ENCODE measurements at places on chromosomes 2 and 18.

- no peak for DNase-seq
Observed at GRCh38 chr2:107168141-107168540, 282.2 kb upstream of the ST6GAL2 start.

GRCh38 chr2:1685957-1686783 is 58.1 kb downstream of the PXDN start:
- DNase-seq: no peak

GRCh38 chr18:79479761-79480161 is 84.0 kb downstream of the NFATC1 start:
- DNase-seq: no peak

- no peak for DNase-seq
Observed at GRCh38 chr2:119697290-119698020, 18.5 kb downstream of the TMEM177 start.

DNA sequence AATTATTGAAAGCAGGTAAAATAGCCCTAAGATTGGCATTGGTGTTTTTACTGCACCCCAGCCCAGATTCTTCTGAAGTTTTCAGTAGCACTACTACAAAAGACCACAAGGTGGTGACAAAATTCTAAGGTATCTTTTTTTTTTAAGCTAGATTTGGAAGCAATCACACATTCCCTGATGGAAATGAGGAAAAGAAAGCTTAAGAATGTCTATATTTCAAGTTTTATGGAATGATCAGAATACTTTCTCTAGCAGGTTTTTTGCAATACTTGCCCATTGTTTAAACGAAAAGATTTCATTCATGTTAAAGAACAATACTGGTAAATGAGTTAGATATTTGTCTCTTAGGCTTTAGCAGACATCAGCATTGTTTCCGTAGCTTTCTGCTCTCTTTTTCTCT is 32.1 kb upstream of the ZNF638 start:
- DNase-seq: no peak

DNA sequence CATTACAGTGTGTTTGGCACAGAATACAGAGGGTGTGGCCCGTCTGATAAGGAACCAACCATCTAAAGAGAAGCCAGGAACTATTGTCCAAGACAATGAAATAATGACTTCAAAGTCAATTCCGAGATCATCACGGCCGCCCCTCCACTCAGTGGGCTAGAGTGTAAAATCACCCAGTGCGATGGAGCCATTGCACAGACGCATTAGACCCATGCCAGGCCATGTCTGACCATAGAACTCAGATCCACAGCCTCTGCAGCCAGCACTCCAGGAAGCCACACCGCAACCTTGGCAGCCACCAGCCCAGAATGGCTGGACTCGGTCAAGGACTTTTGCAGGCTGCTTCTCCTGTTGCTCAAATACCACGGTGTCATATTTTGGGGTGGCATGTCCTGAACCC is 835.7 kb downstream of the DCDC2C start:
- DNase-seq: no peak

GRCh38 chr2:219308142-219309101 is 779 bp downstream of the PTPRN start:
- DNase-seq: no peak

DNA sequence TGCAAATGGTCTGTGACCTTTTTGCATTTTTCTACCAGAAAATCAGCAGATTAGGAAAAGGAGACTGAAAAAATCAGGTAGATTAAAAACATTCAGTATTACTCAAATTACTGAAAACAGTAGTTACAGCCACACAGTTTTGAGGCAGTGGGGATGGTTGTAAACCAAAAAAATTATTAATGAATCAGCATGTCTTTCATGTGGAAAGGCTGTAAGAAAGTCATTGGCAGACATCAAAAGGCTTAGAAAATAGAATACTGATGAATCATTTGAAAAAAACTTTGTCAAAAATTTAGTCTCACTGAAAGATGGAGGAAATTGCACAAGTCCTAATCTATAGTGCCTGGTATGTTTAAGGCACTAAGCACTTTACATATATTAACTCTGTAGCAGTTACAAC is 133.9 kb upstream of the GCFC2 start:
- no peak for DNase-seq

DNA sequence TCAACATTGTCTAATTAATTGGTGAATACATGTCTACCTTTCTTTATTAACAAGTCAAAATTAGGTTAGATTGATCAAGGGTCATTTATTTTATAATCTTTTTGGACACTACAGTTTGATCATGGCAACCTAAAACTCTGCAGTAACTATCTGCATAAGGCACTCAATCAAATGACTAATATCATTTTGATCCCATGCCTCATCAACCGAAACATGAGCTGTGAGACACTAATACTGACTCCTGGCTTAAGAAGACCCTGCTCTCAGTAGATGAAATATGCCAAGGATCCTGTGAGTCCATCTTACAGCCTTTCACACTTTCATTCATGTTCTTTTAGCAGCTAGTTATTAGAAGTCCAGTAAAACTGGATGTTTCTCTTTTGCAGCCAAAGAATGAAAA is 169.4 kb upstream of the CAVIN2 start:
- no peak for DNase-seq

DNA sequence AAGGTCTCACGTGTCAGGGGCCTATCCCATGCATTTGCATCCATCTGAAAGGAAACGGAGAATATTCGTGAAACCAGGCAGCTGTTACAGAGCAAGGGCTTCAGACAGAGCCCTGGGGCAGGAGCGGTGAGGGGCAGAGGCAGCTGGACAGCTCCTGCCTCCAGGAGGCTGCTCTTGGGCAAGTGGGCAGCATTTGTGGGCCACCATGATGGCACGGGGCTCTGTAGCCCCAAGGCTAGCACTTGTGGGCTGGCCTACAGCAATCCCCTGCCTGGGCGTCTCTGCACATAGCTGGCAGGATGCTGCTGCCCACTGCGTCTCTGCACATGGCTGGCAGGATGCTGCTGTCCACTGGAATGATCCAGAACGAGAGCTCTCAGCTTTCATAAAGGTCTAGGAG is 52.8 kb upstream of the PTMA start:
- no peak for DNase-seq

- no peak for DNase-seq
Observed at GRCh38 chr2:239723486-239724193, 301.5 kb downstream of the NDUFA10 start.

GRCh38 chr2:80128080-80128479 is 176.5 kb downstream of the LRRTM1 start:
- DNase-seq: no peak

DNA sequence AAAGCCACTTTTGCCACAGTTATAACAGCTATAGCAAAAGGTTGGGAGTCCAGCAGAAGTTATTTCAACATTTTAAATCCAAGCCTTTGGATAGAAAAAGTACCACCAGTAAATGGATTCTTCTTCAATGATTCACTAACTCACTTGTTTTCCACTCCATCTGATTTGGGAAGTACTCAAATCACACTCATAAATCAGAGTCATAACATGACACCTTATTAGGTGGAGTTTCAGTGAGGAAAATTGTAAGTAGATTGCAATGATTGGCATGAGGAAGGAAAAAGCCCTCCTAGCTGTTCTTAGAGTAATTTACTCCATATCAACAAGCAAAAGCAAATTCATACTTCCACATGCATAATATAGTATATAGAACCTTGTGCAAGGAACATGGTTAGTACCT is 132.9 kb downstream of the NR4A2 start:
- DNase-seq: no peak

GRCh38 chr2:188898261-188898660 is 75.9 kb upstream of the COL3A1 start:
- DNase-seq: no peak

GRCh38 chr2:100161945-100162620 is 19.7 kb upstream of the AFF3 start:
- DNase-seq: no peak

DNA sequence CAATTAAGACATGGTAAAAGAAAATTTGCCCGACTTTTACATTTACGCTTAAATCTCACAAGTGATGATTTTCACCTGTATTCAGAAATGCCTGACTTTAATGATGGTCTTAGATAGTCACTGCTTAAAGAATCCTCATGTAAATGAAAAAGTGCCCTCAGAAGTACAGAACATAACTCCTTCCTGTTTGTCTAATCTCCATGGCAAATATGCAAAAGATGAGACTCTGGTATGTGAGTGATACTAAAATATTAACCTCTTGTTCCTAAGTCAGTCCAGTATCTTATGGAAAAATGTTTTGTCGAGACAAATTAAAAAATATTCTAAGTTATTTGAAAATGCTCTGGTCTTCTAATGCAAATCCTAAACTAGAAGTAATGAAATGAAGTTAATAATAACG is 29.2 kb downstream of the KCTD1 start:
- no peak for DNase-seq

- no peak for DNase-seq
Observed at GRCh38 chr18:75656035-75656434, 228.5 kb upstream of the SMIM21 start.

DNA sequence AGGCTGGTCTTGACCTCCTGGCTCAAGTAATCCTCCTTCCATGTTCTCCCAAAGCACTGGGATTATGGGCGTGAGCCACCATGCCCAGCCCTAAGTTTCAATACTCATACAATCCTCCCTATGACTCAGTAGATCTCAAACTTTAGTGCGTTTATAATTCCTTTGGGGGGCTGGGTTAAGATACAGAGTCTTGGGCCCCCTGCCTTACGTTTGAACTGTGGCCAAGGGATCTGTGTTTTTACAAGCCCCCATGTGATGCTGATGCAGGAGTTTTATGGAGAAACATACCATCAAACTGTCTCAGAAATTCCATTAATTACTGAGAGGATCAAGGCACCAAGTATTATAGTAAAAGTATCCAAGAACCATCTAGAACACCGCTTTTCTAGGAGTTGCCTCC is 38.2 kb upstream of the FAM136A start:
- no peak for DNase-seq

GRCh38 chr18:48660346-48661228 is 121.8 kb downstream of the CTIF start:
- DNase-seq: no peak

DNA sequence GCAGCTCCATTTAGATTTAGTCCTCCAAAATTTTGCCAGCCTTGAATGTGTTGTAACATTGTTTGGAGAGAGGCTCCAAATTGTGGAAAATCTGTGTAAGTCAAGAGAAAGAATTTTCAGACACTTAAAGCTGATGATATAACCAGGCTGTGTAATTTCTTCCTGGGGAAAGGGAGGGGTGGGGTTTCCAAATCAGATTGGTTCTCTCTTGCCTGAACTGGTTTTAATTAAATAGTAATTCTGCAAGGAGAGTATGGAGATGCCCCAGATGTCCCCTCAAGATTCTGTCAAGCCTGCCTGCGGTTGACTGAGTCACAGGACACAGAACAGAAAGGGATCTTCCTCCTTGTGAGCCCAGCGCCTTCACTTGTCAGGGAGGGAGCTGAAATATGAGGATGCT is 54.5 kb downstream of the C18orf63 start:
- no peak for DNase-seq

DNA sequence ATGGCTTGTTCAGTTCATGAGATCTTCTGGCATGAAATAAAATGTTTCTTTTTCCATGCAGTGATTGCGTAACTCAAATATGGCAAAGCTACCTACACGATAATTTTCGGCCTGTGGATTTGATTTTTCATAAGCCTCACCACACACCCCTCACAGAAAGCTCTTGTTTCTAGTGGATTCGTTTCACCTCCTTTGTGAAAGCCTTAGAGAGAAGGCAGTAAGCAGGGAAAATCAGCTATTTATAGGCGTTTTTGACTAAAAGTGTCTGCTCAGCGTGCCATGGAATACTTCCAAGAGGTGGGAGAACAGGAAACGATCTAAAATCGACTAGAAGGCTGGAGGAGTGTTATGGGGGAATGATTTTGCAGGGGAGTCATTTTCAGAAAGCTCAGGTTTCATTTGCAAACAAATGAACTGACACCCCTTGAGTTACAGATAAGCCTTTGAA is 417.9 kb downstream of the TGIF1 start:
- DNase-seq: no peak
